ENCODE measurements at places on chromosomes 13 and 19. TPM values are rescaled to one million over a fixed set of nuclear protein-coding genes. Genes with fewer than 3 reads are reported as not detected.

LYL1 gene
- 3.2 TPM for total RNA-seq

THSD8 gene
- total RNA-seq: not detected

CD37 gene
- not detected for total RNA-seq

RAB3D gene
- total RNA-seq: 4.0 TPM

PLK5 gene
- not detected for total RNA-seq

IL17D gene
- total RNA-seq: 0.89 TPM

SHD gene
- total RNA-seq: not detected

ZNF846 gene
- total RNA-seq: 4.7 TPM

MYADM gene
- 60.9 TPM for total RNA-seq

DZIP1 gene
- total RNA-seq: 23.4 TPM

SYT3 gene
- 0.15 TPM for total RNA-seq

RASIP1 gene
- 8.3 TPM for total RNA-seq

LGALS7B gene
- total RNA-seq: not detected

MYPOP gene
- total RNA-seq: 2.7 TPM

OR7D2 gene
- total RNA-seq: not detected

Data from bronchus fibroblast of lung (primary cell).